Liver (tissue), 10 donors: ENCODE measurements at places on chromosomes 6 and 20.

DNA sequence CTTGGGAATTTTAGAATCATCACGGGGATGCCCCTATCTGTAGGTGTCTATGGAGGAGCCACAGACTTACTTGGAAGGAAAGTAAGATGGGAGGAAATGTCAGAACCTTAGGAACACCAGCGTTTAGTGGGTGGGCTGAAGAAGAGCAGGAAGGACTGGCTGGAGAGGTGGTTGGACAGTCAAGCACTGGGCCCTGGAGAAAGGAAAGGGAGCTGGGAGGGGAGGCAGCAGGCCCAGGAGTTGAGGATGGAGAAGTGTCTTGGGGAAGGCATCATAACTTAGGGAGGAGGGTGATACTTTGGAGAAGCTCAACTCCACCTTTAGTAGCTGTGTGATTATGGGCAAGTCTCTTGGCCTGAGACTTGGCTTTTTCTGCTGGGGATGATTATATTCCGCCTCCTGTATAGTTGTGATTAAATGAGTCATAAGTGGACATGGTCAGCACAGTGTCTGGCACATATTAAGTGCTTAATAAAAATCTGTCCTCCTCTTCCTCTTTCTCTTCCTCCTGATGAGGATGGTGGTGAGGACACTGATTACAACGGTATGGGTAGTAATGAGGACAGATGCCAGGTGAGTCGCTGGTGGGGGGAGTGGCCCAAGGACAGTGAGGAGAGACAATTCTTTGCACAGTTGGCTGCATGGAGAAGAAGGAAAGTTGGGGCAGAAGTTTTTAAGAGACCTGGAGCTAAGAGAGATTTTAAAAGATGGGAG, 125.7 kb downstream of the TOX2 start:
- no peak overlapping the region for H3K4me3 ChIP-seq
- no peak overlapping the region for H3K27ac ChIP-seq
- no peaks in the 10 kb centered on the region for H3K4me1 ChIP-seq
- no peaks in the 10 kb centered on the region for H3K27me3 ChIP-seq
- no peaks in the 10 kb centered on the region for H3K36me3 ChIP-seq
- DNase-seq = no peak

GRCh38 chr20:53865901-53866793, 204.2 kb downstream of the BCAS1 start:
- H3K4me1 ChIP-seq = peaks cover 23% of the 10 kb centered on the region
- no peaks in the 10 kb centered on the region for H3K36me3 ChIP-seq
- H3K27ac ChIP-seq = peak overlapping the region; percentile 73
- H3K4me3 ChIP-seq = no peak overlapping the region
- no peaks in the 10 kb centered on the region for H3K27me3 ChIP-seq

DNA sequence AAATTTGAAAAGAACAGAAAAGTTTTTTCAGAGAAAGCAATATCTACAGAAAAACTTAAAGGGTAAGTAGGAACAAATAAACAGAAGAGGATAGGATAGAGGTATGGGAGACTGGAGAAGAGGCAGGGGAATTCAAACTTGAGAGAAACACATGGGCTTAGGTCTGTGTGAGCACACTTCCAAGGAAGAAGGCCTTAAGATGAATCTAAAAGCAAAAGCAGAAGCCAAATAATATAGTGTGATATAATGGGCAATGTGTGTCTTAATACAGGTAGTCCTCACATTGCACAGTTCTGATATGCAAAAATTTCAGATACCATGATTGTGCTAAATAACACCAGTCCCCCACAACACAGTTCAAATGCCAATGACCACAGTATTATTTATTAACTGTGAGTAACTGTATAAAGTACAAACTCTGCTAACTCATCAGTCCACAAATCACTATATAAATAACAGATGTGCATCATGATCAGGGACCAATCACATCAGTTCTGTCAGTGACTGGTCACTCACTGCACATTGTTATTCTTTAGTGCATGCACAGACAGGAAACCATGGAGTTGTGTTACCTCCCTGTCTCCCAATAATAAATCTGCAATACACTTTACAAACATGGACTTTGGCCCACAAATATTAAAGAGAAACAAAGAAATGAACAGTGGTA, 18.6 kb downstream of the SNX14 start:
- no peaks in the 10 kb centered on the region for H3K36me3 ChIP-seq
- H3K27ac ChIP-seq = peak overlapping the region; percentile 10
- no peaks in the 10 kb centered on the region for H3K27me3 ChIP-seq
- no peak overlapping the region for H3K4me3 ChIP-seq
- DNase-seq = no peak

DNA sequence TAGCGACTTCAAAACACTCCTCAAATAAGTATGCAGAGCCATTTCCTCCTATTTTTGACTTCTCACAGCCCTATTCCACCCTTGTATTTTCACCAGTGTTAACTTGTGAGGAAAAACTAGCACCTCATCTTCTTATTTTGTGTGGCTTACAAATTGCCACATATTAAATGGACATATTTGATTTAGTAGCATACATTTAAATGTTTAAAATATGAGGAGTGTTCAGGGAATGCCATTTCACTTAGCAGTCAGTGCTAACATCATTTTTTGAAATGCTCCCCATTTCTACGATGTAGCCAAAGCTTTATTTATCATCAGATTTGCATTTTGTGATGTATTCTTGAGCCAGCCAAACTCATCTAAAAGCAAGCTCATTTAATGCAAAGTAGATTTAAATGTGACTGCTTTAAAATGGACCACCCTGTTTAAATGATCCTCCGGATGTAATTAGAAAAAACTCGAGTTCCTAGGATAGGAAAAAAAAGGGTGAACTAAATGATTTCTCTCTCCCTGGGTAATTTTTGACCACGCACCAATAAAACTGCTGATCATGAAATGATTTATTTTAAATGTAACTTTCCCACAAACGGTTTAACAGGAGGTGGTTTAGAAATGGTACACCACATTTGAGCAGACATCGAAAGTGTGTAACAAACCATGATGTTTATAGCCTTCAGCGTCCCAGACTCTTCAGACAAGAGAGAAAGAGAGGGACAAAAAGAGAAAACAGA, 172.6 kb downstream of the CD83 start:
- no peaks in the 10 kb centered on the region for H3K4me1 ChIP-seq
- no peak overlapping the region for H3K4me3 ChIP-seq
- no peak for DNase-seq
- no peaks in the 10 kb centered on the region for H3K36me3 ChIP-seq

GRCh38 chr20:17419479-17420041, 111.6 kb downstream of the BFSP1 start:
- no peak overlapping the region for H3K27ac ChIP-seq
- DNase-seq = no peak
- H3K4me1 ChIP-seq = no peaks in the 10 kb centered on the region
- H3K27me3 ChIP-seq = no peaks in the 10 kb centered on the region

DNA sequence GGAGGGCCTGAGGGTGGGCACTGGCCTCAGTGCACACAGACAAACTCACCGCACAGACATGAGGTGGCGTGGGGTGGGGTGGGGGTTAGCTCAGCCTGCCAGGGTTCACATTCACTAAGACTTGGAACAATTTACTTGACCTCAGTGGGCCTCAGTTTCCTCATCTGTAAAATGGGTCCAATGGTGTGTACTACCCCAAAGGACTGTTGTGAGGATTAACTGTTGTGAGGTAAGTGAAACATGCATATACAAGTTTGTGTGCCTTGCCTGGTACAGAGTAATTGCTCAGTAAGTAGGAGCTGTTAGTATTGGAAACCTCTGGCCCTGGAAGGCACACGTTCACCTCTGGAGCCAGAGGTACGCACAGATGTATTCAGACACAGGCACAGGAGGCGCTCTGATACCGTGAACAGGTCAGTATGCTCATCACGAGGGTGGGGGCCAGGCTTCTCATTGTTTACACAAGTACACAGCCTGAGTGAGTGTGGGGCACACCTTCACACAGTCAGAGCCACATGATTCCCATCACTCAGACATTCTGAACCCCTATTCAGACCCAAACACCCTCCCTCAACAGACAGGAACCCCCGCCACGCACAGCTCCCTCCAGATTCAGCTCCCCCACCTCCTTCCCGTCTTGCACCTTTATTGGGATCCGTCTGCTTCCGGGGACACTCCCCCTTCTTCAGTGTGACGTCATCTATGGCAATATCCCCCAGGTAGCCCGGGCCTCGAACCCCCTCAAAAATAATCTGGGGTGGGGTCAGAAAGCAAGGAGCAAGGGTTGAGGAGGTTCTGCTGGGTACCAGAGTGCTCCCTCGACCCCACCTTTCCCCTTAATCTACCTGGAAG, 59.9 kb downstream of the MDGA1 start:
- no peaks in the 10 kb centered on the region for H3K27me3 ChIP-seq
- no peak overlapping the region for H3K4me3 ChIP-seq
- H3K36me3 ChIP-seq = no peaks in the 10 kb centered on the region

DNA sequence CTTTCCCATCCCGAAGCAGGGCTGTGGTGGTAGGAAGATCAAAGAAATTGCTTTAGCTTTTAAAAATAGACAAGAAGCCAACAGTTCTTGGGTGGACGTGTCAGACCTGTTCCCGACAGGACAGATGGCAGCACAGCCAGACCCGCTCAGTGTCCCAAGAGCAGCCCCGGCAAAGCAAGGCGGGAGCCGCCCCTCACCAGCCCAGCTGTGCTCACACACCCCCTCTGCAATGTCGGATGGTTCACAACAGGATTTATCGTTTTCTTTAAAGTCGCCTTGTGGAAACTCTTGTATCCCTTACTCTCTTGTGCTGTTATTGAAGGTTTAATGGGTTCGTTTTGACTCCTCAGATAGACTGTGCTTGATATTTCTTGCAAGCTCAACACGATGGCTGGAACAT, 302.4 kb downstream of the THBS2 start:
- H3K4me1 ChIP-seq = no peaks in the 10 kb centered on the region
- no peak overlapping the region for H3K27ac ChIP-seq
- H3K27me3 ChIP-seq = no peaks in the 10 kb centered on the region
- no peaks in the 10 kb centered on the region for H3K36me3 ChIP-seq
- no peak overlapping the region for H3K4me3 ChIP-seq
- no peak for DNase-seq

GRCh38 chr6:39114388-39114703, 640 bp downstream of the SAYSD1 start:
- no peaks in the 10 kb centered on the region for H3K27me3 ChIP-seq
- peaks cover 17% of the 10 kb centered on the region for H3K4me1 ChIP-seq
- H3K36me3 ChIP-seq = peaks cover 14% of the 10 kb centered on the region
- DNase-seq = no peak
- peak overlapping the region; percentile 51 for H3K4me3 ChIP-seq
- H3K27ac ChIP-seq = peak overlapping the region; percentile 88

DNA sequence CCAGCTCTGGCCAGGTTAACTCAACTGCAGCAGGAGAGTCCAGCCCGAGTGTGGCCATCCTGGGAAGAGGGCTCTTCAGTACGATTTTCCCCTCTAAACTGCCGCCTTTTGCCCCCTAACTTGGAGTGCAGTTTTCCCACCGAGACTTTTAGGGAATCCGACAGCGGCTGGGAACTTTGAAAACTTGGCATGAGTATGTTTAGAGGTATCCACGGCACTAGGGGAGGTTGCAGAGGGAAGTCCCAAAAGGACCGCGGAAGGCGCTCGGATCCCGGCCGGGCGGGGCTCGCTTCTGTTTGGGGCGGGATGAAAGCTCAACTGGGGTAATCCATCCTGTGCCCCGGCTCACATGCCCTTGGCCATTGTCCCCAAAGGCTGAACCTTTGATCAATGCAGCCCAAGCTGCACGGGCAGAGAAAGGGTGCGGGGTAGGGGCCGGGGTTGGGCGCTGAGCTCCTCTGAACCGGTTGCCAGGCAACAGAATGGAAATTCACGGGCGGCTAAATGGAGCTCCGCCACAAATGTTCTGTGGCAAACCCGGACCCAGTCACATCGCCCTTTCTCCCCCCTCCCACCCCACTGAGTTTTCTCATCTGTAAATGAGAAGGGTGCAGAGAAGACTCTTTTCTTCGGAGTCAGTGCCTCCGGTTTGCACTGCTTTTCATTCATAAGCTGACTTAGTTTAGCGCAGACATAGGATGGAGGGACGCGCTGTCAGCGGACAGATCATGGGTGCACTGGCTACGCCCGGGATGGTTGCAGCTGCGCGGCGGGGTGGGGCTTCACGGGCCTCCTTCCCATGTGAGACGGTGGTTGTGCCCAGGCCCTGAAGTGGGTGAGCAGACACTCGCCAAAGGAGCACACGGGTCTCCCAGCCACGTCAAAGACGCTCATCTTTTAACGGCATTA, 2.3 kb downstream of the BMP6 start:
- DNase-seq = no peak
- H3K27ac ChIP-seq = no peak overlapping the region
- peaks cover 24% of the 10 kb centered on the region for H3K27me3 ChIP-seq
- no peak overlapping the region for H3K4me3 ChIP-seq
